ENCODE measurements at places on chromosomes 5 and 9.
A peak's percentile ranks its signal among the peaks of the same experiment; 100 is the strongest.

DNA sequence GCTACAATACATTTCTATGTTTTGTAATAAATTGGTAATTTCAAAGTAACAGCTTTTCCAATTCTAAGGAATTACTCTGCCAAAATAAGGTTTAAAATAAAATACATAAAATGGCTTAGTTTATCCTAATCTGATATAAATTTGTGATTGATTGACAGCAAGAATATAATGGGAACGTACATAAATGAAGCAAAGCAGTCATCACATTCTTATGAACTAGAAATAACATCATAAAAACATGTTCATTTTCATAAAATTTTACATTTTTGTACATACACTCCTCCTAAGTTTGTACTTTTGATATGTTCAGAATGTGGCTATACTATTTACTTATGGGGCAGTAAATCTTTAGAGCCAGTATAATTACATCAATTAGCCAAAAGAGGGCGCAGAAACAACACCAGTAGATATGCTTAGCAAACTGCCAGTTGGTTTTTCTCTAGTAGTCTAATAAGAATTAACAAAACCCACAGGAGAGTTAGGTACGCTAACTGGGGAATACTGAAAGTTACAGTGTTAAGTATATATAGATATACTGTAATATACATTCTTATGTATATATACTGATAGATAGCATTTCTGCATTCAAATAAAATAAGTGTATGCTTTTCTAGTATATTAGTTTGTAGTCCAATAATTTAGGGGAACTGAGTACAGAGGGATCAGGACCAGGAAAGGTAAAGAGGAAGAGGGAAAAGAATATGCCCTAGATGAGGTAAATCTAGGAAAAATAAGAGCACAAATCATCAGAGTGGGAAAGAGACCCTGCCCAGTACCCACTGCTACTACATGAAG, 76.8 kb downstream of the ZDHHC21 start:
- DNase-seq: peak; percentile 71

- DNase-seq: no peak
These were observed 163.6 kb upstream of the SEMA6A start for GRCh38 chr5:116738239-116738614.

DNA sequence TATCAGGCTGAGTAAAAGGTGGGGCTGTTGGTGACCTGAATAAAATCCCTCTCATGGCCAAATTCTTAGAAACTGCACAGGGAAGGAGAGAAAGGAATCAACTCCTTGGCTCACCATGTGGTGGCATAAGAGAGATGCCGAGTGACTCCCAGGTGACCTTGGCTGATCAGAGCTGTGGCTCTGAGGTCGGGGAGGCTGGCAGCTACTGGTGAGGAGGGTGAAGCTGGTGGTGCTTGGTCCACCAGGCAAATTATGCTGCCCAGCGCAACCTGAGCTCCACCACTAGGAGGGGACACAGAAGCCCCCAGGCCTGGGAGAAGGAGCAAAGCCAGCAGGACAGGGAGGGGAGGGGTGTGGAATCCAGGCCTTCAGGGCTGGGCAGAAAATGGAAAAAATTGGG, 111.2 kb upstream of the IL12B start:
- no peak for DNase-seq

- DNase-seq: no peak
These were observed 7.2 kb upstream of the HOMER1 start for GRCh38 chr5:79521156-79521555.

DNA sequence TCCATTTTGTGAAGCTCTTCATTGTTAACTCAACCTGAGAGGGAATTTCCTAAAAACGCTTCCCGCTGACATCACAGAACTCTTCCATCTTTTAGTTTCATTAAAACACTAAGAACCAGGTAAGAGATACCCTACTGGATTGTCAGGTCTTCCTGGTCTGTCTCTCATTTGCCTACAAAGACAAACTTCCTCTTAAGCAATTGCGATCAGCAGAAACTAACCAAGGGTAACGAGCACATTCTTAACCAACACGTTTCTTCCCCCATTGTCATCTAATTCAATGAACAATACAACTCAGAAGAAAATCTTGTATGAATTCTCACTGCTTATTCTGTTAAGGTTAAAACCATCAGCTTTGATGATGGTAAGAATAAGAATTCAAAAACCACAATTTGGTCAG, 6.6 kb downstream of the FBXW11 start:
- no peak for DNase-seq

- DNase-seq: no peak
These were observed 6.9 kb upstream of the OTP start for GRCh38 chr5:77645158-77645994.

GRCh38 chr5:157801-158200, 33.5 kb upstream of the LRRC14B start:
- no peak for DNase-seq

GRCh38 chr5:43202380-43202779, 10.4 kb downstream of the NIM1K start:
- DNase-seq: no peak

- no peak for DNase-seq
These were observed 45.4 kb downstream of the ZNF608 start for GRCh38 chr5:124701016-124701415.

- DNase-seq: peak; percentile 91
These were observed 1.2 kb upstream of the OMD start for GRCh38 chr9:92425474-92425873.

DNA sequence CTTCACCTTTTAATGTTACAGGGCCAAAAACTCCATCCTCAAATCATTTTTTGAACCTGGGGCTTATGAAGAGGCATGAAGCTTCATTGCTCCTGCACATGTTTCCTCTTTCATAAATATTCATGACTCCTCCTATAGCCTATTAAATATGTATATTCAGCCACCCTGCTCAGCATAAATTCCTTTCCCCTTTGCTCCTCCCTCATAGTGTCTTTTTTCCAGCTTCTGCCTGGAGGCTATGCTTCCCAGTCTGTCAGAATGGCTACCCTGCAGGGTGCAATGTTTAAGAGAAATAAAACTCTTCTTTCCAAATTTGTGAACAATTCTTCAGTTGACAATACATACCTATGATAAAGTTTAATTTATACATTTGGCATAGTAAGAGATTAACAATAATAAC, 1082.9 kb upstream of the CDH18 start:
- DNase-seq: no peak

DNA sequence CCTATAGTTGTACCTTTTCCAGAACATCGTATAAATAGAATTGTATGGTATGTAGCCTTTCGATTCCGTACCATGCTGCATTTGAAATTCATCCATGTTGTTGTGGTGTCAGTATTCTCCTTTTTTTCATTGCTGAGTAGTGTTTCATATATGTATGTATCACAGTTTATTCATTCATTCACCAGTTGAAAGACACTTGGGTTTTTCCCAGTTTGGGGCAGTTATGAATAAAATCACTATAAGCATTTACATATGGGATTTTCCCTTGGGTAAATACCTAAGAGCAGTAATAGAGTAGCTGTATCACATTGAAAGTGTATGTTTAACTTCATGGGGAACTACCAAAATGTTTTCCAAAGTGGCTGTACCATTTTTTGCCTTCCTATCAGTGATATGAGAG, 16.1 kb upstream of the FKTN start:
- no peak for DNase-seq

GRCh38 chr5:61455179-61456006, 123.3 kb downstream of the ZSWIM6 start:
- DNase-seq: no peak

DNA sequence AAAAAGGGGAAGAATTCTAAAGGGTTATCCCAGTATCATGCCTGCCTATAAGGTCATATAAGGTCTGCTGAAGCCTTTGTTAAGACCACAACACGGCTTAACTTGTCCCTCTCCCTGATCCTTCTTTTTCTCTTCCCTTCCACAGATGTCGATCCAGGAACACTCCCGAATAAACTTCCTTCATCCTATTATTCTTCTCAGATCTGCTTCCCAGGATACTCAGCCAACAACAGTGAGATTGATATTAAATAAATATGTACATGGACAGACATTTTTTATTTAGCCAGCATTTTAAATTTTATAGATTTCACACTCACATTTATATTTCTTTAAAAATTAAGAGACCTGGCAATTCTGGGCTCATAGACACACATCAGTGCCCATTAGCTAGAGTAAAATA, 44.1 kb downstream of the DPYSL3 start:
- DNase-seq: peak; percentile 47

- DNase-seq: peak; percentile 90
These were observed 120.6 kb downstream of the C9orf50 start for GRCh38 chr9:129500161-129500862.

DNA sequence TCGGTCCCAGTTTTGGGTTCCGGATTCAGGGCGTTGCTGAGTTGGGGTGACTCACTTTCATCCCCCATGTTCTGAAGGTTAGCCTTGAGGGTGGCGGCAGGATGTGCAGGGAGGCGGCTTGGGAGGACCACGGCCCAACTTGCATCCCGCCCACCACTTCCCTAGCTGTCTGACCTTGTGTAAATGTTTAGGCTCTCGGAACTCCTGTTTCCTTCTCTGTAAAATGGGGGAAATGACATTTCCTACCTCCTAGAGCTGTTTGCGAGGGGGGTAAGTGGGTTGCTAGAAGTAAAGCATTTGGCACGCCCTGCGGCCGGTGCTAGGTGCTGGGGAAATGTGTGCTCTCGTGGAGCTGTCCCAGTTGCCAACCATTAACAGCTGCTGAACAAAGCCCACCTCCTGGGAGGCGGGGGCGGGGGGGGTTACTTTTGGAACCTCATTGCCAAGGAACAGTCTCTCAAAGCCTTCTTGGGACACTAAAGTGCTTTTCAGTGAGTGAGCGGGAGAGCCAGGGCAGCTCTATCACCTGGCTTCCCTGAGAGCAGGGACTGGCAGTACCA, 27.5 kb downstream of the PTGES2 start:
- DNase-seq: no peak

- no peak for DNase-seq
These were observed 966.3 kb upstream of the C9orf72 start for GRCh38 chr9:28539434-28540070.

- peak; percentile 22 for DNase-seq
These were observed 17.2 kb downstream of the SPTLC1 start for GRCh38 chr9:92097997-92098482.

- no peak for DNase-seq
These were observed 653.7 kb downstream of the CDH18 start for GRCh38 chr5:19334278-19334677.

DNA sequence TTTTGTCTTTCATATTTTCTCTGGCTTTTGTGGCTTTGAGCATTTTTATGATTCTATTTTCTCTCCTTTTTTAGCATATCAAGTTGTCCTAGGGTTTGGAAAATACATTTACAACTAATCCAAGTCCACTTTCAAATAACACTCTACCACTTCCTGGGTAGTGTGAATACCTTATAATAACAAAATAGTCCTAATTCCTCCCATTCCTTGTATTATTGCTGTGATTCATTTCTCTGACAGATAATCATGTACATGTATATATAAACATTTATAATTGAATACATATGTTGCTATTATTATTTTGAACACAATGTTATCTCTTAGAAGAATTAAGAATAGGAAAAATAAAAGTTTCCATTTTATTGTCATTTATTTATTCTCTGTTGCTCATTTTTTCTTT, 14.9 kb upstream of the ADAM19 start:
- no peak for DNase-seq

DNA sequence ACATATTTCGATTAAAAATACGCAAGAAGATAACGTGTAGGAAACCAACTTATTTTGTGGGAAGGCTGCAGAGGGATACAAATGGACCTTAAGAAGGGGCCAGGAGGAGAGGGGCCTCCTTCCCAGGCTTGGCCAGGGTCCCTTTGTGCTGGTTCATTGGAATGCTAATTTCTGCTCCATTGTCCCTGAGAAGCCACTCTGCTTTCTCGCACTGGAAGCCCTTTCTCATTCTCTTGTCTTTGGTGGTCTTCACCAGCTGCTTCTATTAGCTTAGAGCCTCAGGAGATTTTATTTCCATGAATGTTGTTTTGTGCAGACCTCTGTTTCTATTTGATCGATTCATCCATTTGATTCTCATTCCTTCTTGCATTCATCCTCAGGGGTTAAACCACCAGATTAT, 325.4 kb downstream of the TMEM38B start:
- DNase-seq: no peak

GRCh38 chr5:149581192-149581861, at the start of gene ARHGEF37:
TSS of gene ARHGEF37 (plus strand) at chr5:149581498. CDS start at chr5:149597770, 16,272 bp downstream.
- DNase-seq: peak; percentile 74

DNA sequence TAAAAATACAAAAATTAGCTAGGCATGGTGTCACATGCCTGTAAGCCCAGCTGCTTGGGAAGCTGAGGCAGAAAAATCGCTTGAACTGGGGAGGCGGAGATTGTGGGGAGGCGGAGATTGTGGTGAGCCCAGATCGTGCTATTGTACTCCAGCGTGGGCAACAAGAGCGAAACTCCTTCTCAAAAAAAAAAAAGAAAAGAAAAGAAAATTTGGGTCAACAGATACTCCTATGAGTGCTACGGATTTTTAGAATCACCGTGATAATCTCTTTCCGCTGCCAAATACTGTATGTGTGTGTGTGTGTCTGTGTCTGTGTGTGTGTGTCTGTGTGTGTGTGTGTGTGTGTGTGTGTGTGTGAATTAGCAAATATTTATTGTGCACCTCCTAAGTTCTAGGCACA, 64.4 kb downstream of the ARRDC3 start:
- no peak for DNase-seq

DNA sequence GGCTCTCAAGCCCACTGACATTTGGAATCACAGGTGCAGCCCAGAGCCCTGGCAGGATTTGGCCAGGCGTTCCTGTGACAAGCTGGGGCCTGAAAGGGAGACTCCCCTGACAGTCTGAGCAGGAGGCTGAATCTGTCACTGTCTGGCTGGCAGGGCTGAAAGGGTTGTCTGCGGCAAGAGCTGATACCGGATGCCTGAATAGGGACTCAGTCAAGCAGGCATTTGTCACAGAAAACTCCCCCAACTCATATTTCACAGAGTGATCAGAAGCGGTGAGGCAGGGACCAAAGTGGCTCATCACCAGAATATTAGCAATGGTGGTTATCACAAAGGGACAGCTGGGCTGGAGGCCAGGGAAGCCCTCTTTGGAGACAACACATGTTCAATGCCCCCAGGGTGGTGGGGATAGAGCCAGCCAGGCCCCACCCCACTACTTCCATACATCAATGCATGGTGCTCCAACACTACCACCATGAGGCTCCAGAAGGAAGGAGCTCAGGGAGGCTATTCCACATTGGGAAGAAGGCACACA, 295.5 kb downstream of the DTWD2 start:
- peak; percentile 60 for DNase-seq

GRCh38 chr9:75935591-75935990, 45.1 kb downstream of the PCSK5 start:
- no peak for DNase-seq

GRCh38 chr9:83957248-83957513, 22.8 kb downstream of the HNRNPK start:
- DNase-seq: no peak

GRCh38 chr5:9265441-9266287, 280.2 kb downstream of the SEMA5A start:
- no peak for DNase-seq
